ENCODE measurements at places on chromosomes 6 and 20.

DNA sequence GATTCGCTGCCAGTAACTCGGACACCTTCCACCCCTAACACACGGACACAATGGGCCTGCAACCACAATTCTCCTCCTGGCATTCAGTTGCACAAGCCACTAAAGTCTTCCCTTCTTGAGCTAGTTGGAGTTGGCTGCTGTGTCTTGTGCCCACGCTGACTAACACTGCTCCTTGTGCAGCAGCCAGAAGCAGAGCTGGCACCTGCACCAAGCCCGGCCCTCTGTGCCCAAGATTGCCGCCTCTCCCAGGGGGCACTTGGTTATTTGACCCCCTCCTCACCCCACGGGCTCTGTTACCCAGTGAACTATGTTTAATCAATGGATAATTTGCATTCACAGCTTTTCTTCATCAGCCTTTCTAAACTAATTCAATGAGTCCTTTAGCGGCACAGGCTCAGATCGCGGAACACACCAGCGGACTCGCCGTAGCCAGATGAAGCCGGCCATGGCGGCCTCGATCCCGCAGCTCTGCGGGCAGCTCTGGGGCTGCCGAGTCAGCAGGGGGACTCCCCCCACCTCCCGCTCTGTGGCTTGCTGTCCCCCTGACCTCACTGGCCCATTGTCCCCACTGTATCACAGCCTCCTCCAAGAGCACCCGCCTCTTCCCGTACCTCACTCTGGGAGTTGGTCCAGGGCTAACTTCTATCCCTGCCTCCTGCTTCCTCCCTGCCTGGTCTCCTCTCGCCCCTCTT lies 94.8 kb upstream of the AFDN start:
- DNase-seq = no peak

DNA sequence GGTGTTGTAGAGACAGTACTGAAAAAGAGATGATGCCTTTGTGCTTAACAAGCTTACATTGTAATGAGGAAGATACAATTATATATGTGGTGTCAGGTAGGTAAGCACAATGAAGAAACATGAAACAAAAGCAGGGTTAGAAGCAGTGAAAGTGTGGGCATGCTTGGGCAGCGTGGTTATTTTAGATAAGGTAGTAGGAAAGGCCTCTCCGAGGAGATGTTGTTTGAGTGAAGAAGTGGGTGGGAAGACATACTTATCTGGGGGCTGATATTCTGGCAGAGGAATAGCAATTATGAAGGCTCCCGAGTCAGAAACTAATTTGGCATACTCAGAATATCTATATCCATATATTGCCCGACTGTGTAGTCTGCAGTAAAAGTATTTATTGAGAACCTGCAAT lies 4.7 kb downstream of the CDKAL1 start:
- DNase-seq = no peak

DNA sequence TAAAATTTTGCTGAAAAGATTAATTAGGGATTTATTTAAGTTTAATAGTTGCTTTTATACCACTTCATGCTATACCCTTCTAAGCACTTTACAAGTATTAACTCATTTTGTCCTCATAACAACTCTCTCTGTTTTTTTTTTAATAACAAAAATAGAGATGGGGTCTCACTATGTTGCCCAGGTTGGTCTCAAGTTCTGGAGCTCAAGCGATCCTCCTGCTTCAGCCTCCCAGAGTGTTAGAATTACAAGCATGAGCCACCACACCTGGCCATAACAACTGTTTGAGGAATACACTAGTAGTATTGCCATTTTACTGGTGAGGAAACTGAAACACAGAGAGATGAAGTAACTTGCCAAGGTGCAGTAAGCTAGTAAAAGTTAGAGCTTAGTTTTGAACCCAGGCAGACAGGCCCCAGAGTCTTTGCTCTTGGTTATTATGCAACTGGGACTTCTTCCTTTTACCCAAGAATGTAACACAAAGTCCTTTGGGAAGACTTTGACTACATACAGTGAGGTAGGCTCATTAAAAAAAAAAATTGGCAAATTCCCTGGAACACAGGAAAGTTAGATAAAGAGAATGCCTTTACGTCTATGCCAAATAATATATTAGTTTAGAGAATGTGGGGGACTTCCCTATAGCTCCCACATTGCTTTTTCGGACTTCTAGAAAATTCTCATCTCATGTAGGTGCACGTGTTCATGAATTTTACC lies 11.4 kb downstream of the ANKS1A start:
- no peak for DNase-seq

DNA sequence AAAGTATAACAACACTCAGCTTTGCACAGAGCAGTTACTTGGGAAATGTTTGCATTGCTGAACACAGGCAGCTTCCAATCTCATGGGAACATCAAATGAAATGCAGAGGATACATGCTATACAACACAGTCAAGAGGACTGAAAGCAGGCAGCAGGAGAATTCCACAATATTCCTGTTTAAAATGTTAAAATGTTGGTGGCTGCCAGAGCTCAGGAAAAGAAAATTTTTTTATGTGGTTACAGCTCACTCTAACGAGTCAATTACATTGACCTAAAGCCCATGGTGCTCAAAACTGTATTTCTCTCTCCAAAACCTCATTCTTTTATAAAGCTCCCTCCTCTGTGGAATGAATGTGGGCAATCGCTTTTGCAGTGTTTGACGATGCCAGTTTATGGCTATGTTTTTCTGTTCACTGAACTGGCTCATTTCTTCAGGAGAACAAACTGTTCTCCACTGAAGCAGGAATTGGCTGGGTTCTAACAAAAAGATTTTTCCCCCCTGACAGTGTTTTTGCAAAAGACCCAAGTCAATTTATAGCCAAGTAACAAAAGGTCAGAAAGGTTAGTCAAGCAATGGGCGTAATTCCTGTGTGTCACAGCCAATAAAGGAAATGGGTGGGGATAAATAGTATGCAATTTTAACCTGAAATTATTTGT lies 69.0 kb downstream of the ZHX3 start:
- no peak for DNase-seq

DNA sequence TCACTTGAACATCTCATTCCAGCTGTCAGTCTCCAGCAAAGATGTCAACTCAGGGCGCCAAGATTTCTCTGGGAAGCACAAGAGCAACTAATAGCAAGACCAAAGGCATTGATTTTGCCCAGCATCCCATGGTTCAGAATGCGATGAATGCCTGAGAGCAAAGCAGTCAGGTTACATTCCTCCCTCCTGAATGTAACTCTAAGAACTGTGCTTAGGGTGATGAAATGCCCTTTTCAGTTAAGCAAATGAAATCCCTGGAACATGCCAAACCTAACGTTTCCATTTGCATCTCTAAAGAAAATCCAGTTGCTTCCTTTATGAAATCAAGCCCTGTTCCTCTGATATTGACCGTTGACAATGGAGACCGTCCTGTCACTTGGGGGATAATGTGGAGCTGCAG lies 224.0 kb upstream of the PLN start:
- no peak for DNase-seq

DNA sequence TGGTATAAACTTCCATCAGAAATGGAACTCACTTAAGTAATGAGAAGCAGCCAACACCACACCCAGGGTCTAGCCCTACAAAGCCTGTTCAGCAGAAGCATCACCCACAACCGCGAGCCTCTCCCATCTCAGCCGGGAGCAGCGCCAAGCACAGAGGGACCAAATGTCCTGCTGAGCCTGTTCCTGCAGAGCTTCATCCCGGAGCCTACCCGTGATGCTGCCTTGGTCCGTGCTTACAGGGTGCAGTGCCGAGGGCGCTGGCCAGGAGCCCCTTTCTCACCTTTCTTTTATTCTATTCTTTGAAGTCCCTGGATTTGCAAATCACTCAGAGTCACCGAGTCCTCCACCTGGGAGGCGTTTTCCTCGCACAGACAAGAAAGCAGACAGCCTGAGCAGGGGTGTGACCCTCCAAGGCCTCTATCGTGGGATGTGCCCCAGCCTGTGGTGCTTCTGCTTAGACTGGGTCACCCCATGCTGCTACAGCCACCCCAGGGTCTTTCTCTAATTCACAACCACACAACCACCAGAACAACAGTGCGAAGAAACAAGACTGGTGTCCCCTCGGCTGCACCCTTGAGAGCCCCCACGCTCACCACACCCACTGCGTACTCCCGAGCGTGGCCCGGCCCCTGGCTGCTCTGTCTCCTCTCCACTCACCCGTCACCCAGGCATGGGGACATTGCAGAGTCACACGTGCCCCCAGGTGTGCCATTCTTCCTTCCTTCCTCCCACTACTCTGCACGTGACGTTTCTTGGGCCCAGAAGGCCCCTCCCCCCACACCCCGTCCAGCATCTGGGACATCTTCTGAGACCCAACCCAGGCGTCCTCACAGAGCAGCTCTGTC lies 92.2 kb upstream of the MPC1 start:
- no peak for DNase-seq

GRCh38 chr20:41137614-41138474 lies 501 bp downstream of the PLCG1 start:
- DNase-seq = no peak

GRCh38 chr6:107757910-107758309 lies 66.2 kb downstream of the SCML4 start:
- DNase-seq = no peak

DNA sequence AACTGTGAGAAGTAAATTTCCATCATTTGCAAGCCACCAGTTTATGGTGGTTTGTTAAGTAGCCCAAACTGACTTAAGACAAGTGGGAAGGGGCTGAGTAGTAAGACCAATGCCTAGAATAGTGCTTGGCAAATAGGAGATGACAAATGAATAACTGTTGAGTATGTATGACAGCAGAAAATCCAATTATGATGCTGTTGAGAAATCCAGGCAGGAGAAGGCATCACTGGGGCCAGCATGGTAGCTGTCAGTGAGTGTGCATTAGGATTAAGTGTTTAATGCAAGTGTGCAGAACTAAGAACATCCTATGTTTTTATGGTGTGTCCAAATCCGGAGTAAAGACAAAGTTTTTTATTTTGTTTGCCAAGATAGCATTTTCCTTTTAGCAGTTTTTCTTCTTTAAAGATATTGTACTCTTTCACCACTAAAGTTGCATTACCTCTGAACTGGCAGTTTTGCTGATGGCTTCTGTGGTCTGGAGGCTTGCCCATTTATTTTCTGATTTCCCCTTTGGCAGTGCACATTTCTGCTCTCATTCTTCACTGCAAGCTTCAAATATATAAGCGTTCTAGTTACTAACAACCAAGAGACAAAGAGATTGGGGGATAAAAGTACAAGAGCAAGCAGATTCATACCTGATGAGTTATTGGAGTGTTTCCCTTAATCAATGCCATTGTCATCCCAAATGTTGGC lies 289.7 kb downstream of the KCNQ5 start:
- DNase-seq = no peak

DNA sequence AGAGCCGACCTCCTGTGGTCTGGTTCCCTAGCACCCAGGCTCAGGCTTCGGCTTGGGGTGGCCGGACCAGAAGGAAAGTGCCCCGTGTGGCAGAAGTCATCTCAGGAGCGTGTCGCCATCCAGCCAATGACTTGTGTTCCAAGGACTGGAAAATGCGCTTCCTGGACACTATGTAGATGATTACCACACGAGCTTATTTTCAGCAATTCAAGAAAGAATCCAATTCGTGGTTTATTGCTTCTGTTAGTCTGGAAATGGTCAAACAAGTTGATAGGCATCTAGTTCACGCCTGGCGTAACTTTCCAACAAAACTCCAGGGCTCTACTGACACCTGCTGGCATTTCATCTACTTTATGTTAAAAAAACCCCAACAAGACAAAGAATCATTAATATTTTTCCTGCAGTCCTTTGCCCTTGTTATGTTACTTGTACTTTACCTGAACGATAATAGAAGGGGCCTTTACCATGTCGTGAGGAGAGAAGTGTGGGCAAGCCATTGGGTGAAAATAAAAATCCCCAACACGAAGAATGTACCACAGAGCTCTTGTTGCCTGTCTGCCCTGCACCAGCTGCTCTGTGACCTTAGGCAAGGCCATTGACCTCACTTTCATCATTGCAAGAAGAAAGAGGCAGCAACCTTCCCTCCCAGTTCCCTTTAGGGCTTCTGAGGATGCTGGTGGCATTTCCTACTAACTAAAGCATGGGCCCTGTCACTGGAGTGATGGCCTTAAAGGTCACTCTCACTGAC lies 154.7 kb upstream of the LAMP5 start:
- DNase-seq = no peak

DNA sequence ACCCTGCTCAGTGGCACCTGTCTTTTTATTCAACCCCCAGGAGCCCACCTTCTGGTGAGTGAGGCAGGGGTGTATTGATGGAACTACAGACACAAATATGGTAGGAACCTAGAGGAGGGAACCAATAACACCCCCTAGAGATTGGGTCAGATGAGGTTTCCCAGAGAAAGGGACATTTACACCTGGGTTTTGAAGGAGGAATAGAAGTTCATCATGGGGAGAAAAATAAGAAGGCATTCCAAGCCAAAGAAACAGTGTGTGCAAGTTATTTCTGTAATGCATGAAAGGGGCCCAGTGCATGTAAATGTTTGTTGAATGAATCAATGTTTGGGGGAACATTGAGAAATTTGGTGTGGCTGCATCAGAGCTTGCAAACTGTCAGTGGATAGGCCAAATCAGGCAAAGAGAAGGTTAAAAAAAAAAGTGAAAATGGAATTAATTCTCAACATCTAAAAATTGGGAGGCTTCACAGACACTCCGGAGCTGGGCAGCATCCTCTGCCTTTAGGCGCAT lies 11.1 kb upstream of the KIAA1755 start:
- DNase-seq = no peak

- DNase-seq = no peak
Measured at GRCh38 chr6:109441069-109441816, 719 bp downstream of the SMPD2 start.

- no peak for DNase-seq
Measured at GRCh38 chr20:64268174-64268573, 12.6 kb downstream of the PCMTD2 start.

DNA sequence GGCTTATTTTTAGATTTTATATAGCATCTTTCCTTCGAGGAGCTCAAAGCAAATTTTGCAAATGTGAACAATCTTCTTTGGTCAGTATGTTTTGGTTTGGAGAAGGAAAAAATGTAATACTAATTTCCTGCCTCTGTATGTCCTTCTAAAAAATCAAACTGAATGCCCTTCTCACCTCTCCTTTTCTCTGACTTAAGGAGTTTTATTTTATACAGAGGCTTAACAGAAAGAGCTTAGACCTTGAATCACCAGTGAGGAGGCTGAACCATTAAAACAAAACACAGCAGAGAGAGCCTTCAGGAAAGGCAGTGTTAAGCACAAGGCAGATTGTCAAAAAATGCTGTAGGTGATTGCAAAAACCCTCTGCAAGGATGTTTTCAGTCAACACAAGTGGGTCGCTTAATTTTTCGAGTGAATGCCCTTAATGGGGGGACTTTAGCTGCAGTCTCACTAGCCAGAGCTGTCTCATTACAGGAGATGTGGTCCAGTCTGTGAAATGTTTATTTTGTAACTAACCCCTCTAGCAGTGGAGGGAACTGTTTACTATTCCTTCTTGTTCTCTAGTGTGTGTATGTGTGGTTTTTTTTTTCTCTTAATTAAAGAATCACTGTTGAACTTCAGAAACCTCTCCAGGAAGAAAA lies 481.3 kb upstream of the CITED2 start:
- no peak for DNase-seq

DNA sequence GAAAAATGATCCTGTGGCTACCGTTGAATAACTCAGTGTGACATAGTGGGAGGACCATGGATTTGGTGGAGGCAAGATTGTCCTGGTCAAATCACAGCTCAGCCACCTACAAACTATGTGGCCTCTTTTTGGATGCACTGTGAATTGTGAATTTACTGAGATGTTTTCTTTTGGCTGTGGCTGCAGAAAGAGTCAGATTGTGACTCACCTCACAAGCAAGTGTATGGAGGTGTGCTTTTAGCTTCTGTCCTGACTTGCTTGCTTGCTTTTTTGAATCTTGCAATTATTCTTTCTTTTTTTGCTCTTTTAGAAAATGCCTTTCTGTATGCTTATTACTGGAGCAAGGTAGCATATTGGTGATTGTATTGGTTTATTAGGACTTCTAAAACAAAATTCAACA lies 122.9 kb upstream of the FOXO3 start:
- no peak for DNase-seq
